ENCODE measurements at places on chromosomes 12 and 14.

GRCh38 chr12:19910681-19911080, 457.7 kb upstream of the PDE3A start:
- H3K4me3 ChIP-seq: no peak overlapping the region
- H3K27me3 ChIP-seq: no peaks in the 10 kb centered on the region
- no peak overlapping the region for H3K27ac ChIP-seq
- no peaks in the 10 kb centered on the region for H3K36me3 ChIP-seq

DNA sequence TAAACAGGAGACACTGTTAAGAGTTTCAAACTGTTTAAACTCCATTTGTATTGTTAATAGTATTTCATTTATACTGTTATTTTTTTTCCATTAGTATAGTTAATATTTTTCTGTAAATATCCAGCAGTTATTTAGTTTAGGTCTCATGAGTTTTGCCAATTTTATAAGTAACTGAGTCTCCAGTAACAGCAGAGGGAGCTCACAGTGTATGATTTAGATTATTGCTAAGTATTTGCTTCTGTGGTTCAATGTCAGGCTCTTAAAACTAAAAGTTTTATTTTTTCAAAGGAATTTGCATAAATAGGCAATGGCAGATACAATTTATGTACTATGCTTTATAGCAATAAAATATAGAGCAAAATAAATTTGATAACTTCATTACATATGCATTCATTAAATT, 209.7 kb downstream of the ATXN7L3B start:
- no peaks in the 10 kb centered on the region for H3K36me3 ChIP-seq
- no peak overlapping the region for H3K4me3 ChIP-seq
- H3K27ac ChIP-seq: no peak overlapping the region
- no peaks in the 10 kb centered on the region for H3K4me1 ChIP-seq
- peaks cover 4% of the 10 kb centered on the region for H3K27me3 ChIP-seq

- H3K36me3 ChIP-seq: no peaks in the 10 kb centered on the region
- no peak overlapping the region for H3K27ac ChIP-seq
- H3K4me3 ChIP-seq: no peak overlapping the region
- H3K27me3 ChIP-seq: no peaks in the 10 kb centered on the region
- H3K4me1 ChIP-seq: no peaks in the 10 kb centered on the region
These were observed 33.7 kb downstream of the PRKD1 start for GRCh38 chr14:29893989-29894388.

- peak overlapping the region; percentile 65 for H3K27ac ChIP-seq
- H3K4me1 ChIP-seq: peaks cover 25% of the 10 kb centered on the region
- H3K4me3 ChIP-seq: peak overlapping the region; percentile 97
- H3K27me3 ChIP-seq: peaks cover 3% of the 10 kb centered on the region
These were observed 701 bp downstream of the SPRING1 start for GRCh38 chr12:116736962-116737773.

DNA sequence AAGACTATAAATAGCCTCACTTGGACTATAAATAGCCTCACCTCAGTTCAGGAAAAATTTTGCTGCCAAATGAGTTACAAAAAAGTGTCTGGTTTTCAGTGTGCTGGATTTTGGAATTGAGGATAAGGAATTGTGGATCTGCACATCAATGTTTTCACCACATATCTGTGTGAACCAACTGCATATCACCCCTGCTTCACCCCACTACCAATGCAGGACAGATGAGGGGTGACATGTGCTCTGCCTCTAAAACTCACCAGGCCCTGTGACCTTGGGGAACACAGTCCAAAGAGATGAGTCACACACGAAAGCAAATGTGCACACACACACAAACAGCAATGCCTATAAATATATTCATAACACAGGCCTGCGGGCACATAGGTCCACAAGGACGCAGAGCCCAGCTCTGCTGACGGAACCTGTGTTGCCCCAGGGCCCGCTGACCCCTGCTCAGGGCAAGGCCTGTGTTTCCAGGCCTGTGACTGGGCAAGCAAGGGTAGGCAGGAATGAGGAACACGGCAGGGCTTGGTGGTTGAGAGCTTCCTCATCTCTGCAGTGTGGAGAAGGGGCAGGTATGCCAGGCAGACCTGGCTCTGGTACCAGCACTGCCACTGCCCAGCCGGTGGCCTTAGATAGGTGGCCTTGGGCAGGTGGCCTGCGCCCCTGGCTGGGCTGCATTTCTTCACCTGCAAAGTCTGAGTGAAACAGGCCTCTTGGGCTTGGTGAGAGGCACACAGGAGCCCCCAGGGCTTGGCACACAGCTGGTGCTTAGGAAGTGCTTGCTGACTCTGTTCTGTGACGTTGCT, 82.4 kb downstream of the ARL6IP4 start:
- H3K4me3 ChIP-seq: peak overlapping the region; percentile 37
- peaks cover 29% of the 10 kb centered on the region for H3K4me1 ChIP-seq
- peaks cover 7% of the 10 kb centered on the region for H3K27me3 ChIP-seq
- DNase-seq: peak; percentile 84
- H3K27ac ChIP-seq: peak overlapping the region; percentile 74
- H3K36me3 ChIP-seq: no peaks in the 10 kb centered on the region

DNA sequence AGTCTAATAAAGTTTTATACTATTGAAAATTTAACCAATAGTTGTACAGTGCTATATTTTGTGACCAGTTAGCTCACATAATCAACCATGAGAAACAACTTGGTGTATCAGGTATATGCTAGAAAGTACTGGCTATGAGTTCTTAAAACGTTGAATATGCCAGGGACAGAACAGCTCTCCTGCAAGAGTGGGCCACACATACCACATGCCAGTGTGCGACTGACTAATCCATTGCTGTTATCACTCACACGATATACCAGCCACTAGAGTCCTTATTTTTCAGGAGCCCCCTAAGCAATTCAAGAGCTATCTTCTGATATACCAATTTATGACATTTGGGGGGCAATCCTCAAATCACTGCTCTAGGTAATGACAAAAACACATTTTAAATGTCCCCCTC, 9.5 kb downstream of the PKP2 start:
- DNase-seq: no peak
- no peaks in the 10 kb centered on the region for H3K27me3 ChIP-seq
- H3K36me3 ChIP-seq: no peaks in the 10 kb centered on the region
- peaks cover 15% of the 10 kb centered on the region for H3K4me1 ChIP-seq

GRCh38 chr14:77071938-77072388, 26.1 kb upstream of the CIPC start:
- peaks cover 50% of the 10 kb centered on the region for H3K4me1 ChIP-seq
- H3K27me3 ChIP-seq: no peaks in the 10 kb centered on the region
- H3K27ac ChIP-seq: peak overlapping the region; percentile 44
- H3K4me3 ChIP-seq: no peak overlapping the region

GRCh38 chr12:3177778-3178425, 100.7 kb downstream of the TSPAN9 start:
- H3K36me3 ChIP-seq: no peaks in the 10 kb centered on the region
- no peak overlapping the region for H3K4me3 ChIP-seq
- no peaks in the 10 kb centered on the region for H3K27me3 ChIP-seq

DNA sequence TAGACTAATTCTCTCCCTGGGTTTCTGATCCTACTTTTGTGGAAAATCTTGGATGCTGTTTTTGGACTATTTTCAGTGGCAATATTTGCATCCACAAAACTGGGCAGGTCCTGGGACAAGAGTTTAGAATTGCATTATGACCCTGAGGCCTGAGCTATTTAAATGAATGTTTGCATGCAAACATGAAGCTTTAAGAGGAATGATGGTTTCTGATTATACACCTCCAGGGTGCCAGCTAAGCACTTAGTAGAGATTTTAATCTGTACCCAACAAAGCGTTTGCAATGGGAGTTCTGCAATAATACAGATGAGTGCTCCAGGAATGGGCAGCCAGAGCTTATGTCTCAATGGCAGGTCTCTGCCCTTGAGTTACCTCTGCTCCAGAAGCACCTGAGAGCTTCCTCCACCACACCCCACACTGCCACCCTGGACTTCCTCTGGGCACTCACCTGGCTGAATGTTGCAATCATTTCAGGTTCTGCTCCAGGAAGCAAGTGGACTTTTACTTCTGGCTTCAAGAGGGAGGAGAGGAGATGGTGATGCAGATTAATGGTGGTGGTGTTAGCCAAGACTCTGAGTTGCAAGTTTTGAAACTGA, 6.0 kb upstream of the SPTLC2 start:
- no peak for DNase-seq
- no peaks in the 10 kb centered on the region for H3K27me3 ChIP-seq
- 0 out of 2 replicates have a peak, but pooled peaks cover 3% of the 10 kb centered on the region for H3K4me1 ChIP-seq
- no peak overlapping the region for H3K27ac ChIP-seq

DNA sequence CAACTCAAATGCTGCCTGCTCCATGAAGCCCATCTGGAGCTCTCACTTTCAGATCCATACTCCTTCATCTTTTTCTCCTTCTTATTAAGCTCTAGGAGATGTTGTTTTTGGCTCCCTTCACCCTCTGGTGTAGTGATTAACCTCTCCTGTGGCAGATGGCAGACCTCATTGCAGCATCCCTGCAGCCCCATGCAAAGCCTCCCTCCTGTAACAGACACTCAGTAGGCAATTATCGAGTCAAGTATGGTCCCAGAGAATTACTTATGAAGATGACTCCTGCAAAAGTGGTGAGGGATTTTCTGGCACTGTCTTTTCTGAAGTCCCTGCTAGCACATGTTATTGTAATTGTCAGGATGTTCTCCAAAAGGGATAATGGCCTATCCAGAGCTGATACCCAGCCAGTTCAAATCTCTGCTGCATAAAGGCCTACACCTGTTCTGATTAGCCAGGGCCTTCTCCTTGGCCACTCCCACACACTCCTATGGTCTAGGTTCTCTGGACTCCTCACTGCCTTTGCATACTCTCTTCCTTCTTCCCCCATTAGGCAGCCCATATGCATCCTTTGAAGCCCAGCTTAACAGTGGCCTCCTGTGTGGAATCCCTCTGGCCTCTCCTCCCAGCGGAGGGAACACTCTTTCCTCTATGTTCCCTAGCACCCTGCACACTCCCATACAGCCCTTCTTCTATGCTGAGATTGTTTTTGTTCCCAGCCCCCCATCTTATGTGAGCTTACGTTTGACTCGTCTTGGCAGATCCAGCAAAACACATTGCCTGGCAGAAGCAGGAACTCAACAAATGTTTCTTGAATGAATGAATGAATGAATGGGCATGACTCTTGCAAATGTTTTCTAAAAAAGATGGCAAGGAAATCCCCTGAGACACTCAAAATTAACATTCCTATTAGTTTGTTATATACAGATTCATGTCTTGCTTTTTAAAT, 43.9 kb upstream of the MDM1 start:
- H3K4me1 ChIP-seq: no peaks in the 10 kb centered on the region
- no peak for DNase-seq
- no peak overlapping the region for H3K27ac ChIP-seq
- H3K27me3 ChIP-seq: peaks cover 1% of the 10 kb centered on the region
- H3K36me3 ChIP-seq: no peaks in the 10 kb centered on the region

DNA sequence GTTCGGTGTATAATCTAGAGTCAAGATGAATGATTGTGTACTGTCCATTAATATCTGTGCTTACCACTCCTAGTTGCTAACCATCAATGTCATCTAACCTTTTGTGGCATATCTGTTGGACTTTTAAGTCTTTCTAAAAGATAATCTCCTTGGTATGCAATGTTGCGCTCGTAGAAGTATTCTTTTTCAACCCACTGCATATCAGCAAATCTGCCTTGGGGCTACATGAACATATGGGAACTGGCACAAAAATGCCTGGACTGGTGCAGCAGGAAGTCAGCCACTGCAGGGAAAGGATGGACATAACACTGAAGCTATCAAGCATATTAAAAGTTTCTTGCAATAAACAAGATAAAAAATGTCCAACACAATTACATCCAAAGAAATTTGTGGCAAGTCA, 124.3 kb upstream of the SLC38A4 start:
- H3K27ac ChIP-seq: peak overlapping the region; percentile 64
- H3K4me1 ChIP-seq: peaks cover 86% of the 10 kb centered on the region
- peak; percentile 82 for DNase-seq
- H3K27me3 ChIP-seq: no peaks in the 10 kb centered on the region
- H3K36me3 ChIP-seq: no peaks in the 10 kb centered on the region
- peak overlapping the region; percentile 20 for H3K4me3 ChIP-seq

- DNase-seq: no peak
- peaks cover 12% of the 10 kb centered on the region for H3K4me1 ChIP-seq
These were observed 22.4 kb upstream of the TCP11L2 start for GRCh38 chr12:106280106-106280505.

GRCh38 chr12:55392032-55392795, 8.1 kb upstream of the OR6C65 start:
- no peak overlapping the region for H3K27ac ChIP-seq
- H3K4me3 ChIP-seq: no peak overlapping the region
- no peaks in the 10 kb centered on the region for H3K27me3 ChIP-seq
- no peak for DNase-seq
- no peaks in the 10 kb centered on the region for H3K4me1 ChIP-seq

DNA sequence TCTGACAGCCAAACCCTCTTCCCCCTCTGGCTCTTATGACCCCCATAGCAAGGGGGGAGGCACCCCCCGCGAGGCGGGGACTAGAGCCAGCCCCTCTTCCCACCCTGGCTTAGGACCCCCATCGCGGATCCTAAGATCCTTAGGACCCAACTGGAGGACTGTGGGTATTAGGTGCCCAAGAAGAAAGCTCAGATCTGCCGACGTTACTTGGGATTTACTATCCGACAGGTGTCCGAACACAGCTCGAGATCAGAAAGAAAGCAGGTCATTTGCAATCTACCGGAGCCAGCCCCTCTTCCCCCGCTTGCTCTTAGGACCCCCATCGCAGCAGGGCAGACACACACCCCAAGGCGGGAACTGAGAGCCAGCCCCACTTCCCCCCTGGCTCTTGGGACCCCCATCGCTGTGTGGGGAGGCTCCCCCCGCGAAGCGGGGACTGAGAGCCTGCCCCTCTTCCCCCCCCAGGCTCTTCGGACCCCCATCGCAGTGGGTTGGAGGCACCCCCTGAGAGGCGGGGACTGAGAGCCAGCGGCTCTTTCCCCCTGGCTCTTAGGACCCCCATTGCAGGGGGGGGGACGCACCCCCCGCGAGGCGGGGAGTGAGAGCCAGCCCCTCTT, 46.8 kb downstream of the DDX11 start:
- no peak overlapping the region for H3K27ac ChIP-seq
- H3K36me3 ChIP-seq: no peaks in the 10 kb centered on the region
- peaks cover 7% of the 10 kb centered on the region for H3K27me3 ChIP-seq
- H3K4me1 ChIP-seq: no peaks in the 10 kb centered on the region
- DNase-seq: no peak
- H3K4me3 ChIP-seq: no peak overlapping the region

DNA sequence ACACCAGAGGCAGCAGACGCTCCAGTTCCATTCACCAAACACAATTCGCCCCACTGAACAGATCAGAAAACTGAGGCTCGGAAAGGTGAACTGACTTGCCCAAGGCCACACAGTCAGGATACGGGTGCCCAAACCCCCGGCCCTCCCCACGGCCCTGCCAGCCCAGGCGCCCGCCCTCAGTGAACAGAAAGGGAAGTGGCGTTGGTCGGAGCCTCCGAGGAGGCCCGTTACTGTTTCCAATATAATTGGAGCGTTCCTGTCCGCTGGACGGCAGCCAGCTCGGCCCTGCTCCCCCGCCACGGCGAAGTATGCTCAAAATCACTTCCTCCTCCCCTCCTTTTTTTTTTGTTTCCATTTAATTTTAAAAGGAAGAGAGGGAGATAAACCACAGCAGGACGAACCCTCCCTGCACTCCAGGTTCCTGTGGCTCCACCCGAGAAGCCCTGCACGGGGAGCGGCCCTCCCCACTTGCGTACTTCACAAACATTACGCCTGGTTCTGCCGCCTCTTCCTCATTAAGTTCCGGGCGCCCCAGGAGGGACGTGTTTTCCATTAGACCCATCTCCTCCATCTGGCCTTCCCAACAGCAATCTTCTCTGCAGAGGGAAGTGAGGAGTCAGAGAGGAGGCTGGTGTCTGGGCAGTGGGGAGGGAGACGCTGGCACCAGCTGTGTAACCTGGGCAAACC, 61.1 kb downstream of the NCOR2 start:
- peak overlapping the region; percentile 82 for H3K27ac ChIP-seq
- DNase-seq: no peak
- peak overlapping the region; percentile 74 for H3K4me3 ChIP-seq
